ENCODE measurements at places on chromosomes 16 and 17.

DNA sequence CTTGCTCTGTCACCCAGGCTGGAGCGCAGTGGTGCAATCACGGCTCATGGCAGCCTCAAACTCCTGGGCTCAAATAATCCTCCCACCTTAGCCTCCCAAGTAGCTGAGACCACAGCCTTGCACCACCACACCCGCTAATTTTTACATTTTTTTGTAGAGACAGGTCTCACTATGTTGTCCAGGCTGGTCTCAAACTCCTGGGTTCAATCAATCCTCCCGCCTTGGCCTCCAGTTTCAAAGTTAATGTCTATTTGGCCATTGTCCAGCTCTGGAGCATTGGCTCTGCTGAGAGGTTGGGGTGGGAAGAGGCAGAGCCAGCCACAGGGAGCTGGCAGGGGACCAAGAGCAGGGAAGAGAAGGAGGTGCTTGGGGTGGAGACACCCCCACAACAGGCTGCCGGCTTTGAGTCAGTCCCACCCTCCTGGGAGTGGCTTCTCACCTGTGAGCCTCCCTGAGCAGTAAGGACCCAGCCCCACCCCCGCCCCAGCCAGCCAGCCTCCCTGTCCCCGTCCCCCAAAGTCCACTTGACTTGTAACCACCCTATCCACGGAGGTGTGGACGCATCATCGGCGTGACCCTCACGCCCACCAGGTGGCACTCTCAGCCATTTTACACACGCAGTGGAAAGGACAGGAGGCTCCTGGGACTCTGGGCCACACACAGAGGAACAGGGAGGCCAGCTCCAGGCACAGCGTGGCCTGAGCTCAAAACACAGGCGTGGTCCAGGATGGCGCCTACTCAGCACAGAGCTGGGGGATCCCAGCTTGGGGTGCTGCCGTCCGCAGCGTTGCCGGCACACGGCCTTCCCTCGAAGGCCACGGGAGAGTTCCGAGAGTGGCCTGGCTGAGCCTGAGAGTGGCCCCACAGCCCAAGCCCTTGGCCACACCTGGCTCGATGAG lies 22.8 kb upstream of the PVALEF start:
- DNase-seq: peak; percentile 57

DNA sequence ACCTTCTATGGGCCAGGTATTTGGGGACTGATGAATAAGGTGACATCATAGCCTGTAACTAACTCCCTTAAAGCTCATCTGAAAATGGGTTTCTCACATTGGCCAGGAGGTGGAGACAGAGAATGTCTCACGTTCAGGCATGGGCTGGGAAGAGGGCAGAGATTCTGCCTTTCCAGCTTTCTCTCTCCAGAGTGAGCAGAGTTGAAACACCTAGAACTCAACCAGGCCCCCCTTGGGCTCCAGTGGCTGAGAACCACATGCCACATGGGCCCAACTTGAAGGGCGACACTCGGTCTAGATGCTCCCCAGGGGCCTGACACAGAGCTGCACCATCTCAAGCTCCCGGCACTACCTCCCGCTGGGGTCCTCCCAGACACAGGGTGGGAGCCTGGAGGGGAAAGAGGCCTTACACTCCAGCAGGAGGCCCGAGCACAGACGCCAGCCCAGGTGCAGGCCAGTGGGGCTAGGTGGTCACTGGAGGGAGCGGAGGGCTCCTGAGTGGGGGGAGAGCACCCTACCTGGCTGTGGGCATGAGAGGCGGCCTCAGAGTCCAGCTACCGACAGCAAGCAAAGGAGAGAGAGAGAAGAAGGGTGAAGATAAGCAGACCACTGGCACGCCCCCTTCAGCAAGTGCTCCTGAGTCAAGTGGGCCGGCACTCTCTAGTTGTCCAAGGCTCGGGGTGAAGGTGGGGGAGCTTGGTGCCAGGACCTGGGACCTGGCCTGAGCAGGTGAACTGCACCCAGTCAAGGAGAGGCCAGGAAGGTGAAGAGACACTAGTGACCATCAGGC lies 55.9 kb downstream of the MYO18A start:
- DNase-seq: peak; percentile 18

- DNase-seq: no peak
Measured at GRCh38 chr17:36645422-36645821, 44.0 kb downstream of the MRM1 start.

DNA sequence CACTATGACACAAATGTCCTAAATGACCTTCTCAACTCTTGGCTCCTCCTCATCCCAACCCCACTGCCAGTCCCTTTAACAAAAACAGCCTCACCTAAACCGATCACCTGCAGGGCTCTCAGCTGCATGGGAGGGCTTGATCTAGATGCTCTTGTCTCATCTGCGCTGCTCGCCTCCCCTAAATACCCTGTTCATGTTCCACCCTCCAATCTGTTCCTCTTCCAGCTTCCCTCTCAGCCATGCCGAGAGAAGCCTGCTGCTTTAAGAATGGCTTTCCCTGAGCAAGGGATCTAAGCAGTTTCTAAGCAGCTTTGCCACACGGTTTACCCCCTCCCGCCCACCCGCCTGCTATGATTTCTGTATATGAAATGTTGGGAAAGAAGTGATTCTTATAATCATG lies 23.7 kb downstream of the PIPOX start:
- no peak for DNase-seq

GRCh38 chr16:28205117-28205899 lies 6.5 kb downstream of the XPO6 start:
- no peak for DNase-seq

GRCh38 chr16:30065943-30066760 lies 592 bp downstream of the ALDOA start:
- DNase-seq: peak; percentile 59

DNA sequence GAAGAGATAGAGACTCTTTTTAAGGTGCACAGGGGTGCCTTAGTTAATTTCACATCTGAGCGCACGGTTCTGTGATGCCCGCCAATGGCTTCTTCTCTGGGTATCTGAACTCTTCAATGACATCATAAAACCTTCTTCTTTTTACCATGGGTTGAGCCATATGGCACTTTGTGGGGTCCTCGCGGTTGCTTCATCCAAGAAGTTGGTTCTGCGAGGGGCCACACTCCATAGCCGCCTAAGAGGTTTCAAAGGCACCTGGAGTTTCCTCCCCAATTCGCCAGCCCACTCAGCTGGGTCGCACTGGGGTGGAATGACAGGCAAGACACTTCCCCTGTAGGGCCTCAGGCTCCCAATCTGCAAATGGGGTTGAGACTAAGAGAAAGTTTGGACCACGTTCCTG lies 10.4 kb upstream of the MT4 start:
- DNase-seq: no peak

- peak; percentile 68 for DNase-seq
Measured at GRCh38 chr17:74738051-74738996, 1.3 kb downstream of the RAB37 start.

GRCh38 chr17:19344311-19345066 lies 18.0 kb downstream of the B9D1 start:
- DNase-seq: no peak
